Stimulated activated CD8-positive, alpha-beta memory T cell treated with anti-CD3 and anti-CD28 coated beads, Interleukin-15, amount 100 ng/mL, for 4 hours (primary cell): ENCODE measurements at places on chromosomes 1 and 21.
A peak's percentile ranks its signal among the peaks of the same experiment; 100 is the strongest.

DNA sequence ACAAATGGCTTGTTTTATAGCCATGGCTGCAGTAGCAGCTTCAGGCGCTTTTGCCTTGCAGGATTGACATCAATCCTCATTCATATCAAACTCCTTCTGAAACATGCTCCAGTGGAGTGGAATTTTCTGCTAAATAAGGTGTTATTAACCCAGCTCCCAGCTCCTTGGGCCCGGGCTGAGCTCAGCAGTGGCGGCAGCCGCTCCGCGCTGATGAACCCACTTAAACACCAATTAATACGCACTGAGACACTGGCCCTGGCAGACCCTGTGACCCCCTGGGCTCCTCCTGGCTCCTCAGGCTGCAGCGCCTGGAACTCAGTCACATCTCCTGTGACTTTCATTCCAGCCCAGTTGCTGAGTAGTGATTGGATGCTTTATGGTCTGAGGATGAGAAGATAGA is 137.4 kb upstream of the GRIK3 start:
- no peak for DNase-seq

DNA sequence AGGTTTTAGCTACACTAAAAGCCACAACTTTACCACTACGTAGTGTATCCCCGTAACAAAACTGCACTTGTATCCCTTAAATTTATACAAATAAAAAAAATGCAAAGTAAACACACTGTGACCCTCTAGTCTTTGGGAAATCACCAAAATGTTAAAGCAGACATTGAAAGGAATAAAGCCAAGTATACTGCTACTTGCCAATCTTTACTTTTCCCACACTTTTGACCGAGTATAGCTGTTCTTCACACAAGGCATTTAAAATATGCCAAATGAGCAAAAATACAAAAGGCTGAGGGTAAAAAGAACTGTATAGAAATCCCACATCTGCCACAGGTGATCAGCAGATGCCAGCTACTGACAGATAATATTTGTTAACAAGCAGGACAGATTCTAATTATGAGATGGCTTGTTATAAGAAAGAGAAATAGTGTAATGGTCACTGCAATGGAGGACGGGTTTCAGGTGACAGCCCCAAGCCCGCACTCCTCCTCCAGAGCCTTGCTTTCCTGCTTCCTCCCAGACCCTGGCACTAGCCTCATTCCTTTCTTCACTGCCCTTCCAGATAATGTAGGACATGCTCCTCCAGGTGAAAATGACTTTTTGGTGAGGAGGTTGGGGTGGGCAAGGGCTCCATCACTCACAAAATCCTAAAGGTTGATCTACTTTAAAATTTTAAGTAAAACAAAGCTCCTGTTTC is 18.1 kb downstream of the KCNT2 start:
- no peak for DNase-seq

- DNase-seq, result no peak
Measured at GRCh38 chr1:35461966-35462651, 95.1 kb downstream of the KIAA0319L start.

- no peak for DNase-seq
Measured at GRCh38 chr1:111446967-111447892, 1.8 kb downstream of the WDR77 start.

DNA sequence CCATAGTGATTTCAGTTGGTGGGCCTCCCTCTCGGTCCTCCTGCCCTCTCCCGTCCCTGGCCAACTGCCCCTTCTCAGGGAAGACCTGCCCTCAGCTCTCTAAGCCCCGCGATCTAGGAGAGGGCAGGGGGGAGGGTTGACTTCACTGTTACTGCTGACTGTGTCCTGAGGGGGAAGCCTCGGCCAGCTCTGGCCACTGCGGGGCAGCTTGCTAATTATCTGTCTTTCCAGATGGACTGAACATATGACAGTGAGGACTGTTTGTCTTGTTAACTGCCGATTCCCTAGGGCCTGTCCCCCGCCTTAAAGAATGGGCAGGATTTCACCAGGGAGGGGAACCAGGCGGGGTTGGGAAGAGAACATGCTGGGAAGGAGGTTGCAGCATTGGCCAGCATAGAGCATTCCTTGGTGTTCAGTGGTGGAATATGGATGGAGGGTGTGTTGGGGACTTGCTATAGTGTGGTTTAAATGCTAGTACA is 22.9 kb downstream of the NIPAL3 start:
- DNase-seq, result no peak

DNA sequence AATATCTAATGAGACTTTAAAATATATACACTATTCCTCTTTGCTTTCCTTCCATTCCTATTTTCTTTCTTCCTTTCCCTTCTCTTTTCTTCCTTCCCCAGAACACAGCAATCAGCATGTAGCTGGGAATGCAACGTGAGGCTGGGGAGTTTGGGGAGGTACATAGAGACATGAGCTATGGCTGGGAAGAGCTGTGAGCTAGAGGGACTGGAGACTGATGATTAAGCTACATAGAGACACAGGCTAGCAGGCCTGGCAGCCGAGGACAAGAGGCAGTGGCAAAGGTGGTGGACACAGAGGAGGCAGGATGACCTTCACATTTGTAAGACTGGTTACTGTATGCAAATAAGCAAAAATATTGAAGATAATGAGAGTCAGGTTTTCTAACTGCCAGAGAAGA is 7.5 kb downstream of the LPAR3 start:
- DNase-seq, result no peak

GRCh38 chr1:39940253-39940652 is 14.7 kb upstream of the MFSD2A start:
- no peak for DNase-seq

DNA sequence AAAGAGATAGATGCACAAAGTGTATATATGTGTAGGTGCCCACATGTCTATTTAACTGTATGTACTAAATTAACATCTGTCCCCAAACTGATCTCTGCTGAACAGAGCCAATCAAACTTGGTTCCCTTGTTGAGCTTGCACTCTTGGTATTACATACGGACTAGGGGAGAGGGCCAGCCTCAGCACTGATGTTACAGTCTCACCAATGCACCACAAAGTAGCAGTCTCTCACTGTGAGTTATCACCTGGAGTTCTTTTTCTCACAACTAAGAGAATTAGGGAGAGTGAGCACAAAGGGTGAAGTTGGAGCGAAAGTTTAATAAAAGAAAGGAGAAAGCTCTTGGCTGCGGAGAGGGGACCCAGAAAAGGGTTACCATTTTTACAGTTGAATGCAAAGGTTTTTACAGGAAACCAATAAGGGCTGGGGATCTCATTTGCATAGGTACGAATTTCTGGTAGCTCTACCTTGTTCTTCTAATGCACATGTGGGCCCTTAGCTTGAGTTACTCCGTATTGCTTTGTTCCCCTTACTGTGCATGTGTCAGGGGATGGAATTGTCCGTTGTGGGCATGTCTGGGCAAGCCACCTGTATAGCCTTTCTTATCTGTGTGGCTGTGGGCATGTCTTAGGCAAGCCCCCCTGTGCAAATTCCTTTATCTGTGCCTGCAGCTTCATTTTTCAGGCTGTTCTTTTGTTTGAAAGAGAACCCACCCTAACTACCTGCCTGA is 13.3 kb upstream of the CHI3L2 start:
- no peak for DNase-seq

DNA sequence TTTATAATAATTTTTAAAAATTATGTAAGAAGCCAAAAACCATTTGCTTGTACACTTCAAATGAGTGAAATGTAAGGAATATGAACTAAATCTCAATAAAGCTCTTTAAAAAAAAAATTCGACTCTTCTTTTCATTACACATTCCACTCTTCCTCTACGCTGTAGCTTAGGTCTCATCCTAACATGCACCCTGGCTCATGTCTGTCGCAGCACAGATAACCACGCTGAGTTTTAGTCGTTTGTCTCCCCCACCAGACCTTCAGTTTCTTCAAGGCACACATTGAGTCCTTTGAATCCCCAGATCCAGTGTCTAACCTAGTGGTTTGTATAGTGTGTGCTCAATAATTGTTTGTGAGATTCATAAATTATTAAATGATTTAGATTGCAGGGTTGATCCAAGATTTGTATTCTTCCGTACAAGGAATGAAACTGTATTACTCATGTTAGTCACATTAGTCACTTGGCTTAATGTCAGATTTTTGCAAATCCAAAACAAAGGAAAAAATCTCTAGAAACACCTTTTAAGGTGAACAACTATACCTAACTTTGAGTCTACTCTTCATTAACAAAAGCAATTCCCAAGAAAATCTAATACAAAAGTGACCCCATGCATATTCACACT is 57.3 kb downstream of the SLC25A24 start:
- no peak for DNase-seq

DNA sequence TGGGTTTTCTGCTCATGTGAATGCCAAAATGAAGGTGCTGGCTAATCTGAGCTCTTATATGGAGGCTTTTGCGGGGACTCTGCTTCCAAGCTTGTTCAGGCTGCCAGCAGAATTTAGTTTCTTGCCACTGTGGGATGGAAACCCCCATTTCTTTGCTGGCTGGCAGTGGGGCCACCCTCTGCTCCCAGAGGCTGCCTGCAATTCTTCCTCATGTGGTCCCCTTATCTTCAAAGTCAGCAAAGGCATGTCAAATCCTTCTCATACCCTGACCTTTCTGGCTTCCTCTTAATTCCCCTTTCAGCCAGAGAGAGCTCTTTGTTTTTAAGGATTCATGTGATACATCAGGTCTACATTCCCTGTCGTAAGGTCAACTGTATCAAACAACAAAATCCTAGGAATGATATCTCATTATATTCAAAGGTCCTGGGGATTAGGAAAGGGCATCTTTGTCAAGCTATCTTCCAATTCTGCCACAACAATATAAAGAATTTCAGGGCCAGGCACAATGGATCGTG is 5.2 kb upstream of the GPR161 start:
- DNase-seq, result no peak

DNA sequence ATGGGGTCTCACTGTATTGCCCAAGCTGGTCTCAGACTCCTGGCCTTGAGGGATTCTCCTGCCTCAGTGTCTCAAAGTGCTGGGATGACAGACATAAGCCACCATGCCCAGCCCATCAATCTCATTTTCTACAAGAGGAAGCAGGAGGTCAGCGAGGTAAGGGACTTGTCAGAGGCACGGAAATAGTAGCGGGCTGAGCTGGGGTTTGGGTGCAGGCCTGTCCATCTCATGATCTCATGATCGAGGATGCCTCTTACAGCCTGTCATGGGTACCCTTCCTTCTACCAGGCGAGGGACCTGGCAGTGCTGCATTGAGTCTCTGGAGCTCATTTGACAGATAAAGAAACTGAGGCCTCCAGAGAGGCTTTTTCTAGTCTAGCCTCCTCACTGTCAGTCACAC is 28.5 kb upstream of the SCCPDH start:
- no peak for DNase-seq

- no peak for DNase-seq
Measured at GRCh38 chr1:21344750-21345443, 54.6 kb upstream of the ECE1 start.

- no peak for DNase-seq
Measured at GRCh38 chr1:87394982-87395381, 66.3 kb downstream of the LMO4 start.

DNA sequence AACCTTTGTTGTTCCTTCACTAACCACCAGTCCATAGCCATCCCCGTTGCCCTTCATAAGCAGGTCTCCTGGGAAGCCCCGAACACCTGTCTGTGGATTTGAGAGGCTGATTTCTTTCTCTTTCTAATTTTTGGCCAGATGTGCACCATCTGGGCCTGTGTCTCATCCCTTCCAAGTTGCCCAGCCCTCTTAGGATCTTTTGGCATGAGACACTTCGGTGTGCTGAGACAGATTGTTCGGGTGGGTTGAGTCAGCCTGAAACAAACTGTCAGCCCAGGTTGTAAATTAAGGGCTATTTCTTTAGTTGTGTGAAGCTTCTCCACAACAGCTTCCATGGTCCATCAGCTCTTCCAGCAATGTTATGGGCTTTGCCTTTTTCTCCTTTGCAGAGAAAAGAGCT is 1.4 kb upstream of the DNAJC11 start:
- DNase-seq, result no peak

GRCh38 chr1:36523230-36523495 is 40.5 kb upstream of the CSF3R start:
- no peak for DNase-seq

GRCh38 chr1:6757719-6758435 is 27.4 kb upstream of the CAMTA1 start:
- DNase-seq, result no peak

- no peak for DNase-seq
Measured at GRCh38 chr1:109762039-109762585, 1.6 kb downstream of the EPS8L3 start.

DNA sequence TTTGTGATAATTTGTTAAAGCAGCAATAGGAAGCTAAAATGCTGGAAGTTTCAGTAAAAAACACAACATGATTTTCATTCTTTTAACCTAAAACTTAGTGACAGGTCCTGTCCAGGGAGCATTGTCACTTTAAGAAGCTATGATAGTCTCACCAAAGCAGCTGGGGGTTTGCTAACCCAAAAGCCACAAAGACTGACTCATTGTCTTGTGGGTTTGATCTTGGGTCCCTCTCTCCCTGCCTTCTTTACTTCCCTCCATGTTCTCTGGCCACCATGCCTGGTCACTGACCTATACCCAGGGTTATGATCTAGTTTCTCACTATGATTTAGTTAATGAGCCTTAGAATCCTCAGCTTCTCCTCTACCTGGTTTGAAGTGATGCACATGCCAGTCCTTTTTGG is 213.5 kb upstream of the PTGFR start:
- no peak for DNase-seq

GRCh38 chr1:150999051-150999674 is 7.5 kb downstream of the MINDY1 start:
- no peak for DNase-seq

DNA sequence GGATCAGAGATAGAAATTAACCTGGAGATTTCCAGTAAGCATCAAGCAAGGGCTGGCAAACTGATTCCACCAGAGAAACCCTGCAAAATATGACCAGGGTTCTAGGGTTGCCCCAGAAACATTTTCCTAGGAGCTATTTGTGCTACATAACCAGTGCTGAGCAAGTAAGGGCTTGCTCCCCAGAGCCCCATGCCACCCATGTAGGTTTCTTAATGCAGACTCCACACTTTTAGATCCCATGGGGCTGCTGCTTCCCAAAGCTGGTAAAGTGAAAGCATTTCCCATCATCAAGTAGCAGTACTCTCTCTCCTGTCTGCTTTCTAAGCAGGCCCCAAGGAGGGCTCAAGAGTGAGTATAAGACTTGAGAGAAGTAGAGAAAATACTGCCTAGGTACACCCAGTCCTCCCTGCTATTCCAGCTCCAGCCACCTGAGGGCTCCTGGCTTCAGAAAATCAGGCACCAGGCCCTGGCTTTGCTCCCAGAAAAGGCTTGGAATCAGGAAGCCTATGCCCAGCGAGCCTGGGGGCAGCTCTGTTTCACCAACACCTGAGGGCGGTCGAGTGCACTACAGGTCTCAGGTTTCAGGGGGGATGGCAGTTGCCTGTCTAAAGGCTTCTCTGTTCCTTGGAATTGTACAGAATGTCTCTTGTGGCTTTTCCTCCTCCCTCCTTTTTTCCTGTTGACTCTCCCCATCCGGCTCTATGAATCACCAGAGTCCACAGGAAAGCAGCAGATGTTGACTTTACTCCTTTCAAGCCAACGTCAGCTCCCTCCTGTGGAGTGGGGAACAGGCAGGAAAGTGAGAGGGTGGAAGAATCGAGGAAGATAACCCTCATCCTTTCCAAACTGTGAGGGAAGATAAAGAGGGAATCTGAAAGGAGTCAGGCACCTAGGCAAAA is 6.2 kb upstream of the ANKRD35 start:
- DNase-seq, result no peak

- peak; percentile 95 for DNase-seq
Measured at GRCh38 chr1:156816561-156817328, at the start of gene SH2D2A. Gene SH2D2A, minus strand, starts transcription at chr1:156816848. Its CDS starts 140 bp downstream, at chr1:156816708.

GRCh38 chr1:110638058-110638457 is 31.9 kb upstream of the KCNA2 start:
- no peak for DNase-seq

- no peak for DNase-seq
Measured at GRCh38 chr1:98688110-98688739, 26.7 kb downstream of the SNX7 start.
